Stimulated activated CD8-positive, alpha-beta memory T cell treated with anti-CD3 and anti-CD28 coated beads, Interleukin-4, amount 100 ng/mL, for 4 hours (primary cell): ENCODE measurements at places on chromosomes 3 and 15.

DNA sequence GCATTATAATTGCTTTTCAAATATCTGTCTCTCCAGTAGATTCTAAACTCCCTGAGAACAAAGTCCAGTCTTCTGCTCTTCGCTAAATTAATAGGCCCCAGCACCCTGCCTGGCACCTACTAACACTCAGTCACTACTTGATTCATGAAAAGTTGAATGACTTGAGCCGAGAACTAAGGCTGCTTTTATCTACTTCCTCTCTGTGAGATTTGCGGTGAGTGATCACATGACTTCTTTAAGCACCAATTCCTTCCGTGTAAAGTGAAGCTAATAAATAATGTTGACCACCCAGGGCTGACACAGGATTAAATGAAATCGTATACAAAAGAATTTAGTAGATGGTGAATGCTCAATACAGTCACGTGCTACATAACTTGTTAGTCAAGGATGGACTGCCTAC lies 44.6 kb upstream of the PGPEP1L start:
- no peak for DNase-seq

DNA sequence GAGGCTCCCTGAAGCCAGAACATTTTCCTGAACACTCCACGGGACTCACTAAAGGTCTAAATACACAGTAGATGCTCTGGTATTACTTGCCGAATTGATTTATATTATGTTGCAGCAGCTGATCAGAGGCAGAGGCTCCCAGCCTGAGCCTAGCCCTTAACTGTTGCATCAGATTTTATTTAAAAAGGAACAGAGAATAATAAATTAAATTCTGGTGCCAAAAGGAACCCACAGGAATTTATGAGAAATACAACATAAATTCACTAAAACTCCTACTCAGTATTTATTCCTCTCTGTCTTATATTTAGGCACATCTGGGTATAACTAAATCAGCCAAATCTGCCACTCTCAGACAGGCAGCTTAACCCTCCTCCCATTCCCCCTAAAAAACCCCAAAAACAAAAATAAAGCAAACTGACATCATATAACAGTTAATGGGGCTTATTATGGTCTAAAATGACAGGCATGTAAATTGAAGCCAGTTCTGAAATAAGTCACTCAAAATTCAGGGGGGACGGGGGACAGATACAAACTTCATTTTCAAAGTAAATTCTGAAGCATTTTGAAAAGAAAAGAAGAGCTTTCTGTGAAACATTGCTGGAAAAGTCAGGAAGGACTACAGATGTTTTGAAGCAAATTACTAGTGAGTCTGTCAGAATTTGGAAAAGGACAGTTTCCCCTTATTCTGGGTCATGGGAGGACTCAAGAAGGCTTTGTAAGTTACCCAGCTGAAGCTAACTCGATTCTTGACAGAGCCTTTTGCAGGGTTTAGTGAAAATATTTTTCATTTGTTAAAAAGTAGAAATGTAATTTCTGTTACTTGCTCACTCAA lies 53.8 kb upstream of the CORO2B start:
- DNase-seq, result no peak

- DNase-seq, result no peak
Measured at GRCh38 chr3:69320871-69321271, 65.0 kb downstream of the FRMD4B start.

DNA sequence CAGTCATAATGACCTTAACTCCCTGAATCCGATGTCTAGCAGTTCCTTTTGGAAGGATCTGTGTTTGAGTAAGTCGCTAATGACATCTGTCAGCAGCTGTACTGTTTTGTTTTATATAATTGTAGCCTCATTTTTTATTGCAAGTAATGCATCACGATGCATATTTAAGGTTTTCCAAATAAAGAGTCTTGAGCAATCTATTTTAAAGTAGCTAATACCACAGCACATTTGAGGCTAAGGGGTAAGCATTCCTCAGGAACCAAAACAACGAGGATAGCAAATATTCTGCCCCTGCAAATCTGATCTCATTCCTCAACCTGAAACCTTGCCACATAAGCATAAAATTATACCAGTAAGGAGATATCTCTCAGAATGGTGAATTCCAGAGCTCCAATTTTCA lies 98.7 kb downstream of the TBC1D5 start:
- no peak for DNase-seq

- no peak for DNase-seq
Measured at GRCh38 chr3:11764931-11765363, 81.7 kb downstream of the TAMM41 start.

GRCh38 chr3:123140550-123140949 lies 61.2 kb upstream of the SEC22A start:
- DNase-seq, result no peak

- no peak for DNase-seq
Measured at GRCh38 chr3:170096342-170096741, 58.5 kb downstream of the GPR160 start.

DNA sequence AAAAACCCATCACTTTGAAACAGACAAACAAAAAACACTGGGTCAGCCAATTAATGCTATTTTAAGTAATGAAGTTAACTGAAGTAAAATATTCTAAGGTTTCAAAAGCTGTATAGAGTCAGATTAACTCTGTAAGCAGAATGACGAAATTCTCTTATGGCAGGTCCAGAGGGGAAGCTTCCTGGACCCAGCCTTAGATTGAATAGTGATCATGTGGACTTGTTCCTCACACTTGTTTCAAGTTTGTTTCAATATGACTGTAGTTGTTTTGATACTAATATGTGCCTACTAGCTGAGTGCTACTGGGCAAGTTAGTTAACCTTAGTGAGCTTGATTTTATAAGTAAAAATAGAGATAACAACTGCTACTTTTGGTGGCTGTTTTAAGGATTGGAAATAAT lies 32.6 kb downstream of the PLS1 start:
- no peak for DNase-seq

- no peak for DNase-seq
Measured at GRCh38 chr3:66534304-66534845, 33.6 kb upstream of the LRIG1 start.
